ENCODE measurements at places on chromosomes 16 and 17.

DNA sequence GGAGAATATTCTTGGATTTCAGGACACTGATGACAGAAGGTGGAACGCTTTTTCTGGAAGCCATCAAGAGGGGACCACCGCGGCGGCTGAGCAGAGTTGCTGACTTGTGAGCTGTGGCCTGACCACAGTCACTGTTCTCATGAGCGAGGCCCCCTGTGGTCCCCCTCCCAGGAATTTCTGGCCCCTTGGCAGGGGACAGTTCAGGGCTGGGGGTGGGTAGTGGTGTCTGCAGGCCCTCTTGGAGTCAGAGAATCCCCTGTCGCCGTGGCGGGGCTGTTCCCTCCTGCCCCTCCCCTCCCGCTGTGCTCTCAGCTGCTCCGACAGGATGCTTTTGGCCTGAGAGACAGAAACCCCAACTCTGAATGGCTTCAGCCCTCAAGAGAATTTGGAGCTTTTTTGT is 292.0 kb downstream of the SEC14L1 start:
- no peak for DNase-seq

GRCh38 chr16:67327743-67328142 is 1.1 kb downstream of the LRRC36 start:
- no peak for DNase-seq

DNA sequence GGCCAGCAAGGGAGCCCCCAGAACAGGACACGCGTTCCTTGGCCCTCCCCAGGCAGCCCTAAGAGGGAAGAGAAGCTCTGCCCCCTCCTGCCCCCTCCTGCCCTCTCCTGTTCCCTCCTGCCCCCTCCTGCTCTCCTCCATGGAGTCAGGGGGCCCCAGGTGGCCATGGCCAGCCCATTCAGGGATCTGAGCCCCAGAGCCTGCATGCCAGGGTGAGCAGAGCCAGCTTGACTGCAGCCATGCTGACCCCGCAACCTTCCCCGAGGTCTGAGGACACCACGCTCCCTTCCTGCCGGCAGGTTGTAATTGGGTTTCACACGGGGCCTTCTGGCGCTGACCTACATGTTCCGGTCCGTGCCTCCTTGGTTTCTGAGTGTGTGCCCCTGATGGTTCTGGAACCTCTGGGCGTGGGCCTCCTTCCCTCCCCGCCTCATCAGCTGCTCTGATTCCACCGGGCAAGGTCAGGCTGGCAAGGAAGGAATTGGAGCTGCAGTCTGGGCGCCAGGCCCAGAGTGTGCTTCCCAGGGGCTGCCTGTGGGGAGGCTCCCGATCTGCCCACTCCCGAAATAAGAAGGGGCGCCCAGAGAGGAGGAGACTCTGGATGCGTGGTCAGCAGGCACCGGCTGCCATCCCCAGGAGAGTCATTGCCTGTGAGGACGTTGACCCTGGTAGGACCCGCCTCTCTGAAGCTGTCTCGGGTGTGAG is 23.7 kb upstream of the NPTX1 start:
- DNase-seq = no peak

DNA sequence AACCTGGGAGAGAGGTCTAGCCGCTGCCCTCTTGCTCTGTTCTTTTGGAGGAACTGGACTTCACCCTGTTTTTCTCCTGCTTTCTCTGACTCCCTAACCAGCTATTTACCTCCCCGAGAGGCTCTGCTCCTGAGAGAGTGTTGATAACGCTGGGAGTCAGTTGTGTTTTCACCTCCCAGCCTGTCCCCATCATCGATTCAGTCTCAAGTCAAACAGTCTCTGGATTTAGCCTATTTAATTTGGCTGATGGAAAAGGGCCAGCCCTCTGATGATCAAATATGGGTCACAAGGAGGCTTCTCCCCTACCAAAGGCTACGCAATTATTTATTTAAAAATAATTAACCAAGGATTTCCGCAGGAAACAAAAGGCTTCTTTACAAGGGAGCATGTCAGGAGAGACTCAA is 31.8 kb downstream of the HNF1B start:
- DNase-seq = no peak

- DNase-seq = no peak
Observed at GRCh38 chr16:73873643-73874042, 423.0 kb upstream of the PSMD7 start.

- no peak for DNase-seq
Observed at GRCh38 chr16:6059671-6060070, 962.1 kb upstream of the EEF2KMT start.

Data from SHP77 (cell line).